A673 (cell line): ENCODE measurements at places on chromosomes 7 and 10. TPM values are rescaled to one million over a fixed set of nuclear protein-coding genes. Genes with fewer than 3 reads are reported as not detected.

DNA sequence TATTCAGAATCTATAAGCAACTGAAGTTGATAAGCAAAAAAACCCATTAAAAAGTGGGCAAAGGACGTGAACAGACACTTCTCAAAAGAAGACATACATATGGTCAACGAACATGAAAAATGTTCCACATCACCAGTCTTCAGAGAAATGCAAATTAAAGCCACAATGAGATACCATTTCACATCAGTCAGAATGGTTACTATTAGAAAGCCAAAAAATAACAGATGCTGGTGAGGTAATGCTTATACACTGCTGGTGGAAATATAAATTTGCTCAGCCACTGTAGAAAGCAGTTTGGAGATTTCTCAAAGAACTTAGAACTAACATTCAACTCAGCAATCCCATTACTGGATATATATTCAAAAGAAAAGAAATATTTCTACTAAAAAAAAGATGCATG is 332.8 kb upstream of the PLXDC2 start:
- H3K4me1 ChIP-seq = no peaks in the 10 kb centered on the region
- H3K27me3 ChIP-seq = peaks cover 10% of the 10 kb centered on the region
- H3K27ac ChIP-seq = no peak overlapping the region
- no peak overlapping the region for H3K4me3 ChIP-seq

GRCh38 chr10:88243202-88243744 is 339.8 kb downstream of the RNLS start:
- H3K4me3 ChIP-seq = no peak overlapping the region
- no peaks in the 10 kb centered on the region for H3K36me3 ChIP-seq
- H3K27me3 ChIP-seq = peaks cover 6% of the 10 kb centered on the region
- no peak overlapping the region for H3K27ac ChIP-seq
- DNase-seq = no peak
- no peaks in the 10 kb centered on the region for H3K4me1 ChIP-seq

DNA sequence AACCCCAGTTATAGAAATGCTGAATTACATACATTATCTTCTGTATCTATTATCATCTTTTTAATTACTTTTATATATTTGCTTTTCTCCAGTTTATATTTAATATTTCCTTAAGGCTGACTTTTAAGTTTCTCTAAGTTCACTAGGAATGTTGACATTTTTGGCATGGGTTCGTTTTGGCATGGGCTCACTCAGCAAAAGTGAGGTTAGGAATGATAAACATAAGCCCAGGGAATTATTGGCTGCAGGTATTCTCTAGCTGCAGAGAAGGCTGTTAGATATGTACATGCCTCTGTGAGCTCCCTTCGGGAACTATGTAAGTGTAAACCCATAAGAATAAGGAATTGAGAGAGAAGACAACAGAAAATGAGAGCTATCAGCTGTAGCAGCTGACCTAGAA is 63.6 kb upstream of the RAB18 start:
- no peak for DNase-seq
- H3K27me3 ChIP-seq = no peaks in the 10 kb centered on the region
- no peak overlapping the region for H3K27ac ChIP-seq
- no peaks in the 10 kb centered on the region for H3K36me3 ChIP-seq
- H3K4me1 ChIP-seq = no peaks in the 10 kb centered on the region

Gene ANXA8L1
- not detected in 2 replicates for total RNA-seq
